ENCODE measurements at places on chromosomes 3 and 15.

DNA sequence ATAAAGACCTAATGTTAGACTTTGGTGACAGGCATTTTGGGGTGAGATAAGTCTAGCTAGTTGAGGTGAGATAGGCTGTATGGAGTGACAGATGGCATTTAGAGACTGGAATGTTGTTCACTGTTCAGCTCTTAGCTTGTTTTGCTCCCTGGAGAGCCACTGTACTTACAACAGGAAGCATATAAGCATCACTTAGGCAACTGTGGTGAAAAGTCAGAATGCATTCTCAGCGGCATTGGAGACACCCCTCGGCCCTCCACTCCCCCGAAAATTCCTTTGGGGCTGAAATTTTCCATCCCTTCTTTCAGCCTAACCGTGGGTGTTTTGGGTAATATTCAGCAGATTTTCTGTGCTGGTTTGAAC, 73.4 kb downstream of the SLCO3A1 start:
- no peak for DNase-seq

DNA sequence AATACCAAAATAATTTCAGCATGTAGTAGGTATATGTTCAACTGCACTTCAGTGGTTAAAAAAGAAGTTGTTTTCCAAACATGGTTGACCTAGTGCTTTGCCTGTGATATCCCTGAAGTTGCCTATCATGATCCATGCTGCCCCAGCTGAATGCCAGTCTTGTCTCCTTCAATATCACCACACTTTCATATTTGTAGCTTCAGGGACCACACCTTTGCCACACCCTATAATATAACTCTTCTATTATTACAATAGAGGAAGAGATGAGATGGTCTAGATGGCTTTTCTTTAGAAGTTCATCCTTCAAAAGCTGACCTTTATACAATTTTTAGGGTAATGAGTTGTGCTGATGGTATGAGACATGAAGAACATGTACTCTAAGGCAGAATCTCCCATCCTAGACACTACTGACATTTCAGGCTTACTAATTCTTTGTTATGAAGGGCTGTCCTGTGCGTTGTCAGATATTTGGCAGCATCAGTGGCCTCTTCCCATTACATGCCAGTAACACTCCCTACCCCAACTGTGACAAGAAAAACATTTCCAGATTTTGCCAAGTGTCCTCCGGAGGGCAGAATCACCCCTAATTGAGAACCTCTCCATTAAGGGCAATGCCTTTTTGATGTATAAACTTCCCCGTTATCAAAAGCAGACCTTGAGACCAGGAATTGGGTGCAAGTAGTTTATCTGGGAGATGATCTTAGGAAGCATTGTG, 76.2 kb upstream of the PLCL2 start:
- no peak for DNase-seq

GRCh38 chr3:128617270-128617556, 33.4 kb downstream of the RPN1 start:
- no peak for DNase-seq

DNA sequence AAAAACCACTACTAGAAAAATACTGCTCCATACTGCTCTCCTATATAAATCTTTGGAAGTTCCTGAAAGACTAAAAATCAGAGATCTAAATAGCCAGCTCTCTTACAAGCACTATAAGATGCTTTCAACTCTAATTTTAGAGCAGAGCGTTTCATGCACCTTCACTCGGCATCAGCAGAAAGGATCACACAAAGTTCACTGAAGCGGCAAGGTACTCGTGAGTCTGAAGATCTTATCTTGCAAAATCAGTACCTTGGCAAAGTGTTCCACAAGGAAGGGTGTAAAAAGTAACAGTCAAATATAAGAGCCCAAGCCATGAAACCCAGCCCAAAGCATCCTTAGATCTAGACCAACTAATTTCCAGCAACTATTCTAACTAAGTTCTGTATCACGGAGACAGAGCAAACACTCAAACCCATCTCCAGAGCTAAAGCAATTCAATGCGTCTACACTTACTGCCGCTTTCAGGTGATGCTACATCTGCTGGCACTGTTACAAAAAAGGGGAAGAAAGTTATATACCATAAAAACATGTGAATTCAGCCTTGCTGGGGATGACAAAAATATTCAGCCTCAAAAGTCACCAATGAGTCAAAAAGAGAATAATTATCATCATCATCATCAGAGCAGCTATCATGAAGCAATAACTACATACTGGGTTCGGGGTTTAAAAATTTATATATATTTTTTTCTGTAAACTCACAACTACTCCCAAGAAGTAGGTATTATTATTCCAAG, 16.3 kb downstream of the VPS39 start:
- no peak for DNase-seq

GRCh38 chr3:185813691-185814215, 11.1 kb downstream of the IGF2BP2 start:
- DNase-seq = no peak

DNA sequence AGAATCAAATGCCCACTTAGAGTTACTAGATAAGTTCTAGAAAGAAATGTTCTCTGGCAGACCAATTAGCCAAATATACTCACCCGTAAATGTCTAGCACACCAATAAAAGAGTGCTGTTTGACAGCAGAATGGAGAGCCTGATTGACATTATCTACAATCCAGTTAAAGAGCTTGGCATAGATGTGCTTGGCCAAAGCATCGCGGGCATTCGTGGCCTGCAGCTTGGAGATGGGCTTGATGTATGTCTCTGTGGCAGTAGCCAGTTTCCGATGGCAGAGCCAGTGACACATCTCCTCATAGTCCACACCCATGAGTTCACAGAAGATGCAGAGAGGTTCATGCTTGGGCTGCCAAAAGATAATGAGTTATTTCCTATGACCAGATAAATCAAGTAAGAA, 101.5 kb upstream of the MYO5C start:
- no peak for DNase-seq

DNA sequence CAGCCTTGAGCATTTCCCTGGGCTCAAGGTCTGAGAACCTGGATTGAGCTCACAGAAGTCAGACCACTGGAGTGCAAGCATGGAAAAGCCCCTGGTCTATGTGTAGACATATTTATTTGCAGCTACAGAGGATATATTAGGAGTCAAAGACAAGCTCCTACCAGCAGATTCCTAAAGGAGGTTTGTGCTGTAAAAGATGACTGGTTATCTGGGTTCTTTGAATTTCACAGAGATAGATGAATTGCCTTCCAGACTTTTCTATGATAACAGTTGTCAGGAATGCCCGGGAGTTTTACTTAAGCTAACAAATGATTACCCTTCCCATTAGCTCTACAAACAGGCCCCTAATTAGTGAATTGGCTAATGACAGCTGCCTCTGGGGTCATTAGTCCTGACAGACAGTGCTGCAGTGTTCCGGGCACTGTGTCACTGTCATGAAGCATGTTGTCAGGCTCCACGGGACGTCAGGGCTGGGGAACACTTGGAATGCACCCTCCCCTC, 48.8 kb upstream of the PLXNA1 start:
- no peak for DNase-seq

DNA sequence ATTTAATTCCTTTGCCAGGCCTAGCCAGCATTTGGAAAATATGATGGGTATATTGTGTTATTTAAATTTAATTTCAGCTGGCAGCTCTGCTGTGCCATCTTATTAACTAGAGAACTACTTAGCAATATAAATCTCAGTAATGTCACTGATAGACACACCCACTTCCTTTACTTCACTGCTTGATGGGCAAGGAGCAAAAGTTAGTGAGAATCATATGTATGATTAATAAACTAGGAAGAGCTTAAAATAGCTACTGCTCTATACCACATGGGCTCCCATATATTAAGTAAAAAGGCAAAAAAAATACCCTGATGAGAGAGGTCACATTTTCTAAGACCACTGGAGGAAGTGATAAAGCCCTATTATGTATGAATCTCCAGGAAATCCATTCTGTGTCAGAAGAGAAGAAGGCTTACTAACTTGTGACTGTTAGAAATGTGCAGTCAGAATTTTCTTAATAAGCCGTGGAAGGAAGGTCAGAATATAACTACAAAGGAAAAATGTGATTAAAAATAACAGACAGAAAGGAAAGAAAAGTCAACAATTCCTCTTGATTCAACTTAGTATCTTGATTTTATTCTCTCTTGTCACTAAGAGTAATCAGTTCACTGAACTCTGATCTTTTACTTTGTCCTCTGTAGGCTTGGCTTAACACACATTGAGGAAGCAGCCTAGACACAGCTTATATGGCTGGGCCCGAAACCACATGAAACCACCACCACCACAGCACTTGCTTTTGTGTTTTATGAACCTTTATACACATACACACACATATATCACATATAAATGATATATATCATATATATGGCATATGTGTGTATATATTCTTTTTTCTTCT, 1233.9 kb upstream of the ALCAM start:
- no peak for DNase-seq

GRCh38 chr3:47989981-47990440, 26.2 kb downstream of the MAP4 start:
- peak; percentile 61 for DNase-seq

DNA sequence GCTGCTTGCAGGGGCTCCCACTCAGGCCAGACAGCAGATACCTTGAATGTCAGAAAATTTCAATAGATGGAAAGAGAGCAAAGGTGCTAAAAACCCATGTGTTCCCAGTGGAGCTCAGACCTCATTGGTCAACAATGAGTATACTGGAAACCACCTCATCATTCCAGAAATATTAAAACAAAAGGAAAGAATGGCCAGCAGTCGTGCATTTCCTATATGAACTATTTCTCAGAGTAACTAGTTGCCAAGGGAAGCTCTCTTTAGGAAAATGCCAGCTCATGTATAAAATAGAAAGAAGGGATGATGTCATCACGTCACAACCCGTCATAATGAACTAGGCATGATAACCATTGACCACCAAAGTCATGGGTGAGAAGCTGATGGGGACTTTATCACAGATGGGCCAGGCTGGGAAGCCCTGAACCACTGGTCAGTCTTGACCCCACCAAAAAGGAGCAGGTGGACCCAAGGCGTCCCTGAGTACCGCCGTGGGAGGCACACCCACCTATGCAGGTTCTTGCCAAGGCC, 17.5 kb downstream of the DNAJB8 start:
- no peak for DNase-seq

- no peak for DNase-seq
Observed at GRCh38 chr3:127754411-127755304, 67.7 kb downstream of the MGLL start.

- DNase-seq = no peak
Observed at GRCh38 chr3:64541803-64542202, 146.0 kb downstream of the ADAMTS9 start.

- no peak for DNase-seq
Observed at GRCh38 chr15:61558172-61559136, 329.4 kb upstream of the RORA start.

DNA sequence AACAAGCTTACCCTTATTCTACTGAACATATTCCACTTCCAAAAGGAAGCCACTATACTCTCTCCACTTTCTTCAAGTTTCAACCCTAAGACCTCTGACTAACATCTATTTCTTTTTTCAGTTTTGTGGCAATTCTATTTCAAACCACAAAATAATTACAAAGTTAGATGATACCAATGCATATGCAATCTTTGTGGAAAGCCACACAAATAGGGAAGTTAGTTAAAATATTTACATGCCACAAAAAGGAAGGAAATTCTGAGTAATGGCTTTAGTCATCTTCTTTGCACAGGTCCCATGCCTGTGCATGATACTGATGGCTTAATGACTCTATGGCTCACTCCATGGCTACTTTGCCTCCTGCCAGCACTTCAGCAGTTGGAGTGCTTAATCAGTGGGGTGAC, 57.0 kb upstream of the MCTP2 start:
- DNase-seq = no peak

DNA sequence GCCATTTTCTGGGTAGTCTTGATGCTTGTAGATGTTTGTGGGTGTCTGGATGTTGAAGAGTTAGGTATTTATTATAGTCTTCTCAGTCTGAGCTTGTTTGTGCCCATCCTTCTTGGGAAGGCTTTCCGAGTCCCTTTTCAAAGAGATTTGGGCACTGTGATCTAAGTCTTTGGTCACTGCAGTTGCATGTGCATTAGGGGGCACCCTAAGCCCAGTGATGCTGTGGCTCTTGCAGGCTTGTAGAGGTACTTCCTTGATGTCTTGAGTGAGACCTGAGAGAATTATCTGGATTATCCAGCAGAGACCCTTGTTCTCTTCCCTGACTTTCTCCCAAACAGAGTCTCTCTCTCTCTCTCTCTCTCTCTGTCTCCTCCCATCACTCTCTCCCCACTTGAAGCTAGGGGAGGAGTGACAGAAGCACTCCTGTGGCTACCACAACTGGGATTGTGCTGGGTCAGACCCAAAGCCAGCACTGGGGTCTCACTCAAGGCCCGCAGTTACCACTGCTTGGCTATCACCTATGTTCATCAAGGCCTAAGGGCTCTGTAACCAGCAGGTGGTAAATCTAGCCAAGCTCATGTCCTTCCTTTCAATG, 68.5 kb downstream of the TMCO5A start:
- DNase-seq = no peak

DNA sequence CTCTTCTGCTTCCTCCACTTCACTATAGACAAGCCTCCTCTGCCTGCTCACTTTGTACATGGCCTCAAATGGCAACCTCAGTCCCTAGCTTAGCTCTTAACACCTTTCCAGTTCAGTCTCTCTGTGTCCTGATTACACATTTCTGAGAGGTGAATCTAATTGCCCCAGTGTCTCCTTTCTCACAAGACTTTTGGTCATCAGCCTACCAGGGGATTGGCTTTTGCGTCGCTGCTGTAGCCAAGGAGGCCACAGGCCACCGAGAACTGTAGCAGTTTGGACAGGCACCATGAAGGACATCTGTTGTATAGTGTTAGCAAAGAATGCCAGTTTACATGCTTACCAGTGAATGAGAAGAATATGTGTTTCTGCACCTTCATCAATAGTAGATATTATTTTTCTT, 8.5 kb downstream of the IREB2 start:
- DNase-seq = no peak

GRCh38 chr3:143427631-143428030, 308.1 kb downstream of the CHST2 start:
- no peak for DNase-seq

GRCh38 chr3:39705351-39705900, 104.0 kb upstream of the MYRIP start:
- DNase-seq = no peak

- DNase-seq = no peak
Observed at GRCh38 chr3:185843126-185843525, 18.3 kb upstream of the IGF2BP2 start.

Measured in liver (tissue), 10 donors.